ENCODE measurements at places on chromosomes 7 and 10.

DNA sequence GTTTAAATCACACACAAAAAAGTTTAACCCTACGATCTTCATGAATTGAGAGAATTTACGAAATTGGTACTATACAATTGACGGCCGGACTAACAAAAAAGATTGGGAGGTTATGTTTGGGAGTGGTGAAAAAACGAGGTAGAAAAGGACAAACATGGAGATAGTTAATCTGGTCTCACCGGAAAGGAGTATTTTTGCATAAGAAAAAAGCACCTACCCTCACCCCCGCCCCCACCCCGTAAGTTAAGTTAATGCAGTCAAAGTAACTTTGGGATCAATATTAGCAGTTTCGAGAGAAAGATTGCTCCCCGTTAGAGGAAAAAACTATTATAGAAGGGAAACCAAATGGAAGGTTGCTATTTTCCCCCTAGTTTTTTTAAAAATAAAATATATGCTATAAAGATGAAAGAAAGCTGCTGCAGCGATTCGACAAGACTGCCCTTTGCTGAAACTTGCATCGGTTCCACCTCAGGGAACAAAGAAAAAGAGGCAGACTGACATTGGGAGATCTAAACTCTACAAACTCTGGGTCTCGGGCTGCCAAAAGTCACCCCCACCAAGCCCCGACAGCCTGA, 3.5 kb downstream of the SP8 start:
- DNase-seq, result no peak

GRCh38 chr10:13775786-13776775, 189.3 kb downstream of the PRPF18 start:
- no peak for DNase-seq

GRCh38 chr7:133292631-133293030, 39.8 kb downstream of the EXOC4 start:
- no peak for DNase-seq

- DNase-seq, result no peak
Measured at GRCh38 chr7:107744345-107744750, 406 bp downstream of the CBLL1 start.

- DNase-seq, result peak; percentile 15
Measured at GRCh38 chr10:126302476-126302756, 85.9 kb downstream of the ADAM12 start.

DNA sequence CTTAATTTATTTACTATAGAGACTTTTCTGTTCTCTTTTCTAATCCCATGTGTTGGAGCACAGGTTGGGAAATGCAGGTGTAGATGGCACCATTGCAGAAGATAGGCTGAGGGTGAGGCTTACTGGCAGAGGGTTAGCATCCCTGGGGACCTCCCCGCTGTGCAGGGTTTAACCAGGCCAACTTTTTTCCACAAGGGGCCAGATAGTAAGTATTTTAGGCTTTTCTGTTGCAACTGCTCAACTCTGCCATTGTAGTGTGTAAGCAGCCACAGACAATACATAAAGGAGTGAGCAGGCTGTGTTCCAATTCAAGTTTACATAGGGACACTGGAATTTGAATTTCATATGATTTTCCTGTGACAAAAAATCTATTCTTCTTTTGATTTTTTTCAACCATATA, 34.6 kb upstream of the AOAH start:
- no peak for DNase-seq

GRCh38 chr10:30437031-30437841, 3.3 kb downstream of the MAP3K8 start:
- no peak for DNase-seq

GRCh38 chr7:142857625-142858024, 2.7 kb downstream of the EPHB6 start:
- DNase-seq, result no peak

GRCh38 chr10:49471532-49471931, 67.4 kb downstream of the ERCC6 start:
- DNase-seq, result no peak
